ENCODE measurements at places on chromosomes 1 and 21.

GRCh38 chr1:32307324-32307723 lies 15.4 kb downstream of the HDAC1 start:
- DNase-seq, result no peak

DNA sequence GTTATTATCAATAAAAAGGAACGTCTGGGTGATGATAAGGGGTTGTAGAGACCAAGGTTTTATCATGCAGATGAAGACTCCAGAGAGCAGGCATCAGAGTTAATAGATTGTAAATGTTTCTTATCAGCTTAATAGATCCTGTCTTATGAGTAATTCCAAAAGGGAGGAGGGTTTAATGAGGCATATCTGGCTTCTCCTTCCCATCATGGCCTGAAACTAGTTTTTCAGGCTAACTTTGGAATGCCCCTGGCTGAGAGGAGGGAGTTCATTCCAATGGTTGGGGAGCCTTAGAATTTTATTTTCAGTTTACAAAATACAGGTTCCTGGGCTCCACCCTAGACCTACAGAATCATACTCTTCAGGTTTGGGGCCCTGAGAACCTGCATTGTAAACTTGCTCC lies 13.5 kb downstream of the PLA2G2D start:
- DNase-seq, result no peak

DNA sequence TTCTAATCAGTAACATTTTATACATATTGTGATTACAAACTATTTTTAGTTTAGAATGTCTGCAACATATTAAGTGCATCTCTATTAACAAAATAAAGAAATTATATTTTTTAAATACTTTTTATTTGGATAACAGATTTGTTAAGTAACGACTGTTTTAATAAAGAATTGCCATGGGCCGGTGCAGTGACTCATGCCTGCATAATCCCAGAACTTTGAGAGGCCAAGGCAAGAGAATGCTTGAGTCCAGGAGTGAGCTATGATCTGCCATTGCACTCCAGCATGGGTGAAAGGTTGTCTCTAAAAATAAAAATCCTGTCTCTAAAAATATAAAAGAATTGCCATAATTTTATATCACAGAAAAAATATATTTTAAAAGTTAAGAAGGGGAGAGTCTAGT lies 4.1 kb downstream of the LRRIQ3 start:
- DNase-seq, result peak; percentile 4

- no peak for DNase-seq
Measured at GRCh38 chr1:150628766-150629114, 672 bp downstream of the ENSA start.

DNA sequence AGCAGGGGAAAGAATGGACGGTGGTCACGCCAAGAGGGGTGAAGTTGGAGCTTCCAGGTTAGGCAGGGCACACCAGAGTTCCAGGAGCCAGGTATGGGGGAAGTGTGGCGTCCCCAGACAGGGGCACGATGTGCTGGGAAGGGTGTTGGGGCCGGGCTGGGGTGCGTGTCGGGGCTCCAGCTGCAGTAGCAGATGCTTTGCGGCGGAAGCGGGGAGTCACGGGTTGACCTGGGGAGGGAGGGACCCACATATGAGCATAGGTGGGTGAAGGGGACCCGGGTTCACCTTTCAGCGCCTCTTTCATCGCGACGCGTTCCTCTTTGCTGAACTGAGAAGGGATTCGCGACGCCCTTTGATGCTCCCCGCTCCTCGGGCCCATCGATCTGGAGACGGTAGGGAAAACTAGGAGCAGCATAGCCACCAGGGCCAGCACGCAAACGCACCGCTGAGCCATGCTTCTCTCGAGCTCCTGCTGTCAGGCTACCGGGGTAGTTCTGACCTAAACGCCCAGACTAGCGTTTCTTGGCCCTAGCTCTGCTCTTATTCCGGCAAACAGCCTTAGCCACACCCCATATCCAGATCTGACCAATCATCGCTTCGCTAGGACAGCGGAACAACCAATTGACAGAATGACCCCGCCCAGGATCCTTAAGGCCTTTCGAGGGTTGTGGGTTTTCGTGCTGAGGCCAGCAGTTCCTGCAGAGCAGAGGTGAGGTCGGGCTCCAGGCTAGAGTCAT lies at the start of gene PM20D1:
PM20D1 (minus strand) TSS at position 514 of the 737 bp plus-strand sequence; CDS start at position 454, 60 bp downstream.
- peak; percentile 94 for DNase-seq

- no peak for DNase-seq
Measured at GRCh38 chr1:28428990-28429520, 59.5 kb downstream of the PHACTR4 start.

DNA sequence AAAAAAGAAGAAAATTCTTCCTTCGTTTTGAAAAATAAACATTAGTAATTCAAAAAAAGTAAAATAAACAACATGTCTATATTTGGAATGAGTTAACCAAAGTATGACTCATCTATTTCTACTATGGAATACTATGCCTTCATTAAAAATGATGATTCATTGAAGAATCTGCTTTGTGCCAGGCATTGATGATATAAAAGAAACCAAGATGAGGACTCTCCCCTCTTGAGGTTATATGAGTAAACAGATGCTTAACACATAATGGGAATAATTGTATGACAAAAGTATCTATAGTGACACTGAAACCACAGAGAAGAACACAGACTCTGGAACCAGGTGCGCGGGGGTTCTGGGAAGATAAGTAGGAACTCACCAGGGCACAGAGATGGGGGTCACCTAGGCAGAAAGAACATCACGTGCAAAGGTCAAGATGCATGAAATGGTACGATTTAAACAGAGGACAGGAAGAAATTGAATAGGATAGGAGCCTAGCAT lies 18.8 kb downstream of the ELF3 start:
- DNase-seq, result no peak

- no peak for DNase-seq
Measured at GRCh38 chr1:225544263-225544662, 108.7 kb downstream of the ENAH start.

DNA sequence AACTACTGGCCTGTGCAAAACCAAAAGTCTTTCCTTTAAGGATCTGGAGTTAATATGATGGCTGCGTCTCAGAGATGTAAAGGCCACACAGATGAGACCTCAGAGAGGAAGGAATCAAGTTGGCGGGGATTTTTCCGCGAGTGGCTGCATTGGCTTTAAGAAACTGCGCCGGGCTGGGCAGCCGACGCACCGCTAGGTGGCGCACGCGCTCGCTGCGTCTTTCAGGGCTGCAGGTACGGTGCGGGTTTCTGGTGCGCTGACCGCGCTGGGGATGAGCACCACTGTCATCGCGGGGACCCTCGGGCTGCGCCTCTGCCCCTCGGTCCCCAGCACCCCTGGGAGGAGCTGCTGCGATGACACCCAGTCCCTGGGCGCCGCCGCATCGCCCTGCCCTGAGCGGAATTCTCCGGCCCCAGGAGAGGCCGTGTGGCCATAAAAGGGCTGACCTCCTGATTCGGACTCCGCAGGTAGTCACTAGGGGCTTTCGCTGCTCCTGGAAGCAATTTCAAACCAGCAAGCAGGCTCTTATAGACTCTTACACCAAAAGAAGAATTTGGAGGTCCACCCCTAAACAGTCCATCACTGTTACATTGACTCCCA lies 241.0 kb downstream of the KCNJ6 start:
- peak; percentile 48 for DNase-seq

- no peak for DNase-seq
Measured at GRCh38 chr1:54215523-54215922, 15.6 kb downstream of the MRPL37 start.

Measured in heart right ventricle (tissue), 16 donors.